ENCODE measurements at places on chromosomes 5 and 9. TPM values are rescaled to one million over a fixed set of nuclear protein-coding genes. Genes with fewer than 3 reads are reported as not detected.
A peak's percentile ranks its signal among the peaks of the same experiment; 100 is the strongest.

DNA sequence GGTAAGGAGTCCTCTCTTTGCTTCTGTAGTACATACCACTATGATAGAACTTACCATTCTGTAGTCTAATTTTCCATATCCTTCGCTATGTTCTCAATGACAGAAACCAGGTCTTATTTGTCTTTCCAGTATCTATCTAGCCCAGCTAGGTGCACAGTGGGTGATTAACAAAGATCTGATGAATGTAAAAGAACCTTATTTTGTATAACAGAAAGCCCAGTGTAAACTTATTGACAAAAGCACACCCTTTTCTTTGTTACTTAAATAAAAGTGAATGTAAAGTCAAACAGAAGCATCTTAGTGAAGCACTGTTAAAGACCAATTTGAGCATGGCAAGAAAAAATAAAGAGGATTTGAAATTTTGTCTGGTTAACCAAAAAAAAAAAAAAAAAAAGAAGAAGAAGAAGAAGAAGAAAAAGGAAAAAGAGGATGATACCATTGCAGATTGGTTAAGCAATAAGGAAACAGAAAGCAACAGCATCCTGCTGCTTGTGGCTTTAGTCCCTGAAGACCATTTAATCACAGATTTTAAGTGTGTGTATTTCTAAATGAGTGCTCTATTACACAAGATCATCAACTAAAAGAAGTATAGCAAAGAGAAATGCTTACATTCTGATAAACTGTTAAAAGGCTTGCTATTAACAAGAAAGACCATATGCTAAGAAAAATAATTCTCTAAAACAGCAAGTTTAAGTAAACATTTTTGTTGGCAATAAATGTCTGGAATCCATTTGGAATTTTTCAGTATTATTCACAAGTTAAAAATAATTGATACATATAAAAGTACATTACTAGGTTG, 21.2 kb downstream of the MEGF9 start:
- no peak overlapping the region for H3K4me3 ChIP-seq
- H3K4me1 ChIP-seq = peaks cover 15% of the 10 kb centered on the region
- peaks cover 89% of the 10 kb centered on the region for H3K27me3 ChIP-seq

- no peaks in the 10 kb centered on the region for H3K27me3 ChIP-seq
- no peak overlapping the region for H3K27ac ChIP-seq
Observed at GRCh38 chr9:88726803-88727202, 191.8 kb downstream of the NXNL2 start.

DNA sequence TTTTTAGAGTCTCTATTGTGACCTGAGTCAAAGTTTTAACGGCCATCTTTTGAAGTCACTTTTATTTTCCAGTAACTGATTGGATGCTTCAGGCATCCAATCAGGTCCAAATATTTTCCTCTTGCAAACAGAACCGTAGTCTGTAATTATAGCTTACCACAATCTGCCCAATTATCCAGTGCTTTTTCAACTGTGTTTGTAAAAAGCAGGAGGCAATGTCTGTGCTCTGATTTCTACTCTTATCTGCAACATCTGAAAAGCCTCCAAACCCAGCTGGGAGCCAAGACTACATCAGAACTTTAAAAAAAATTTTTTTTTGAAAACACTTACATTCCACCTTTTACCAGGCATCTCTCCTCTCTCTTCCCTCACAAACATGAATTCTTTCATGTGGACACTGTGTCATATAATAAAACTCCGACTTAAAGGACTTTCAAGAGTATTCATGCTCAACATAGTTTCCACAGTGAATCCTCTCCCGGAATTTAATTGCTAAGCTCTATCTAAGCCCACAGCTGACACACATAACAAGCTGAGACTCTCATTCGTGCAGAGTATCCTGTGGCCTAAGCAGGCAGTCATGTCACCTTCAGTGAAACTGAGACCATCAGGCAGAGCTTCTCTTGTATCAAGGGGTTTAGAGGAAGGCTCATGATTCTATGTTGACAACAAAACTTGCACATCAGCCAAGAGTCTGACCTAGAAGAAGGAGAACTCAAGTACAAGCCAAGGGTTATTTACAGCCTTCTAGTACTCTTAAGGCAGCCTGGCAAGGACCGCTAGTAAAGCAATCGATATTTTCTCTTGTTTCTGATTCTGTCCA, 272.7 kb downstream of the TLE1 start:
- no peak for DNase-seq
- no peaks in the 10 kb centered on the region for H3K36me3 ChIP-seq
- no peaks in the 10 kb centered on the region for H3K27me3 ChIP-seq

DNA sequence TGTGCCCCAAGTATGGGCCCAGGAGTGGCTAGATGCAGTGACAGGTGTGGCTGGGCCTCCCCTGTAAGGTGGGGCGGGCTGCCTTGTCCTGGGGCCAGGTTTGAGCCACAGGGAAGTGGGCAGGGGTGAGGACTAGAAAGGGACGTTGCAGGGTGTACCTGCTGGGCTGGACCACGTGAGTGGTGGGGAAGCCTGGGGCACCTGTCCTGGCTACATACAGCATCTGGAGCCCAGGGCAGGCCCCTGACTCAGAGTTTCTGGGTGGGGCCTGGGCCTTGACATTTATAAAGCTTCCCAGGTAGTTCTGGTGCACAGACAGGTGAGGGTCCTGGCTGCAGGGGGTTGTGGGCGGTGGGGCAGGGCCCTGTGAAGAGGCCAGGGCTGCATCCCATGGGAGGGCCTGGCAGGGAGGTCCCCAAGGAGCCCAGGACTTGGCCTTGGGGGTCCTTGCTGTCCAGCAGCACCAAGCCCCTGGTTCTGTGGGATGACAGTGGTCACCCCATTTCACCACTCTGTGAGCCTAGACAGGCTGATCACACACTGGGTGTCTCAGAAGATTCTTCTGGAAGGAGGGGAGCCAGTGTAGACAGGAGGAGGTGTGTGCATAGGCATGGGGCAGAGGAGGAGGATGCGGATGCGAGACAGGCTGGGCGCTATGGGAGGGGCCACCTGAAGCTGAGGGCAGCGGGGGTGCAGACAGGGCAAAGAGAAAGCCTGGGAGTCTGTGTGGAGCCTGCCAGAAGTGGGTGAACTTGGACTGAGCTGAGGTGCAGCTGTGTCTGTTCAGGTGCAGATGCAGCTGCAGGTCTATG, 94.0 kb downstream of the PHF2 start:
- H3K27me3 ChIP-seq = no peaks in the 10 kb centered on the region
- peak; percentile 29 for DNase-seq
- H3K27ac ChIP-seq = no peak overlapping the region
- H3K36me3 ChIP-seq = peaks cover 7% of the 10 kb centered on the region
- no peaks in the 10 kb centered on the region for H3K4me1 ChIP-seq

DNA sequence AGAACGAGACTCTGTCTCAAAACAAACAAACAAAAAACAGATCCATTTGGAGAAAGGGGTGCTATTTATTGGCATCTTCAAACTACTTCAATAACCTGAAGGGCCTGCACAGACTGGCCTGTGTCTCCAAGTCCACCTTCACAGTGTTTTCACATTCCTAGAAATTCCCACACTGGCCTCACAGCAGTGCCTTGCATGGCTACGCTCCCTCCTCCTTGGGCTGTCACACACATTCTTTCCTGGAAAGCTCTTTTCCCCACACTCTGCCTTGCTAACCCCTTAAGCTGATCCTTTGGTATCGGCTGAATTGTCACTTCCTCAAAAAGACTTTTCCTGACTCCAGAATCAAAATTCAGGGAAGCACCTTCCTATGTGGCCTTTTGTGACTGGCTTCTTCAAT, 19.8 kb downstream of the FAM151B start:
- H3K4me3 ChIP-seq = no peak overlapping the region
- H3K27me3 ChIP-seq = no peaks in the 10 kb centered on the region
- no peak for DNase-seq
- no peak overlapping the region for H3K27ac ChIP-seq
- no peaks in the 10 kb centered on the region for H3K4me1 ChIP-seq

GRCh38 chr5:173535166-173535975, 81.1 kb downstream of the BOD1 start:
- H3K4me3 ChIP-seq = no peak overlapping the region
- H3K27ac ChIP-seq = no peak overlapping the region
- no peaks in the 10 kb centered on the region for H3K4me1 ChIP-seq

GRCh38 chr5:180133060-180133459, 61.5 kb upstream of the RNF130 start:
- H3K27ac ChIP-seq = no peak overlapping the region
- H3K27me3 ChIP-seq = no peaks in the 10 kb centered on the region
- DNase-seq = peak; percentile 36
- H3K4me1 ChIP-seq = no peaks in the 10 kb centered on the region
- no peaks in the 10 kb centered on the region for H3K36me3 ChIP-seq

DNA sequence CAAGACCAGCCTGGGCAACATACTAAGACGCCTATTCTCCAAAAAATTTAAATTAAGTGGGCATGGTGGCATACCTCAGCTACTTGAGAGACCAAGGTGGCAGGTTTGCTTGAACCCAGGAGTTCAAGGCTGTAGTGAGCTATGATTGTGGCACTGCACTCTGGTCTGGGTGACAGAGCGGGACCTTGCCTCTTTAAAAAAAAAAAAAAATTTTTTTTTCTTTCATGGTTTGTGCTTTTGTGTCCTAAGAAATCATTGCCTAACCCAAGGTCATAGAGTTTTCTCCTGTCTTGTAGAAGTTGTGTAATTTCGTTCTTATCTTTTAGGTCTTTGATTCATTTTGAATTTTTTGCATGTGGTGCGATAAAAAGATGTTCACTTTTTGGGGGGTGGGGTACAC, 12.3 kb downstream of the GPBP1 start:
- H3K36me3 ChIP-seq = peaks cover 42% of the 10 kb centered on the region
- DNase-seq = no peak
- no peaks in the 10 kb centered on the region for H3K4me1 ChIP-seq

DNA sequence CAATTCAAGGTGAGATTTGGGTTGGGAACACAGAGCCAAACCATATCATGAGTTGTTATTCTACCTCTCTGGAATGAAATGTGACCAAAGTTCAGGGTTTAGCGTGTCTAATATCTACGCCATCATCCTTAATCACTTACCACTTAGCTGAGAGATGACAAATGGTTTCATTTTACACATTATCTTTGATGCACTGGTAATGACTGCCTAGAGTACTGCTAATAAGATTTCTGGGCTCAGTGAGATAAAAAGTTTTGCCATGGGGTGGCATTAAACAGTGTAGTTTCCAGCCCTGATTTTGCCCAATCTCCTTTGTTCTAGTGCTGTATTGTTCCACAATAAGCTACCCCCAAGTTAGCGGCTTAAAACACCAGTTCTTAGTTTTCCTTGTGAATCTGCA, 367.2 kb downstream of the MLLT3 start:
- no peaks in the 10 kb centered on the region for H3K4me1 ChIP-seq
- no peaks in the 10 kb centered on the region for H3K36me3 ChIP-seq
- no peak for DNase-seq
- H3K4me3 ChIP-seq = no peak overlapping the region
- H3K27me3 ChIP-seq = no peaks in the 10 kb centered on the region
- no peak overlapping the region for H3K27ac ChIP-seq

DNA sequence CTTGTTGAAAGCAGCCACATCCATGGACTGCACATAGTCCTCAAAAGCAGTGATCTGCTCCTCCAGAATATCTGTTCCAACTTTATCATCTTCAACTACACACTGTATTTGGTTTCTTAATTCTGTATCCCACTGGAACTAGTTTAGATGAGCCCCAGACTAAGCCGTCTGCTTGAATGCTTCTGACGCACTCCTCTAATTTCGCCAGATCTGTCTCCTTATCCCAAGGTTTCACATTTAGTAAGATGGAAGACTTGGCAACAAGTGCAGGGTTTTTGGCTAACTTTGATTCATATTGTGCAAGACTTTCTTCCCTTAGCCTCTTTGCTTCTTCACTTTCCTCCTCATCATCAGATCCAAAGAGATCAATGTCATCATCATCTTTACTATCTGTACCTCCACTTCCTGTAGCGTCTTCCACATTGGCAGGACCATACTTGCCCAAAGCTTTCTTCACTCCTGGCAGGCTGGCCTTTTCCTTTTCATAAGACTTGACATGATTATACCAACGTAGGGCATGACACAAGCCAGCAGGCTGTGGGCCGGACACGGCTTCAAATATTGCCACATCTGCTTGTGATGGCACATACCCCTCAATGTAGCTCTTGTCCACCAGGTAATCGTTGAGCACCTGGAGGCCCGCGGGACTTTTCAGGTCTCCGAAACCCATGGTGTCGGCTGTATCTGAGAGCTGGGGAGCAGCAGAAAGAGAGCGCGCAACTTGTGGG, 56.2 kb upstream of the PIK3R1 start:
- H3K27me3 ChIP-seq = no peaks in the 10 kb centered on the region
- H3K27ac ChIP-seq = no peak overlapping the region
- H3K4me1 ChIP-seq = no peaks in the 10 kb centered on the region
- H3K36me3 ChIP-seq = no peaks in the 10 kb centered on the region

DNA sequence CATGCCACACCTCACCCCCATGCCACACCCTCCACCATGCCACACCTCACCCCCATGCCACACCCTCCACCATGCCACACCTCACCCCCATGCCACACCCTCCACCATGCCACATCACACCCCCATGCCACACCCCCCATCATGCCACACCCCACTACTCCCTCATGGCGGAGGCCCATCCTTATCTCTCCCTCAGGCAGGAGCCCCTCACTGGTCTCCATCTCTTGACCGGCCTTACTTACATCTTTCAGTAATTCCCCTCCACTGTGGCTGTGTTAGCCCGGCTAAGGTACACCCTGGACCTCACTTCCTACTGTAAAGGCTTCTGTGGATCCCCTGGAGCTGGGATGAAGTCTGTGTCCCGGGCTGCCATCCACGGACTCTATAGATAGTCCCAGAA, 102.0 kb downstream of the OLFM1 start:
- no peaks in the 10 kb centered on the region for H3K4me1 ChIP-seq
- DNase-seq = no peak
- no peak overlapping the region for H3K27ac ChIP-seq
- H3K27me3 ChIP-seq = no peaks in the 10 kb centered on the region
- H3K36me3 ChIP-seq = no peaks in the 10 kb centered on the region

DNA sequence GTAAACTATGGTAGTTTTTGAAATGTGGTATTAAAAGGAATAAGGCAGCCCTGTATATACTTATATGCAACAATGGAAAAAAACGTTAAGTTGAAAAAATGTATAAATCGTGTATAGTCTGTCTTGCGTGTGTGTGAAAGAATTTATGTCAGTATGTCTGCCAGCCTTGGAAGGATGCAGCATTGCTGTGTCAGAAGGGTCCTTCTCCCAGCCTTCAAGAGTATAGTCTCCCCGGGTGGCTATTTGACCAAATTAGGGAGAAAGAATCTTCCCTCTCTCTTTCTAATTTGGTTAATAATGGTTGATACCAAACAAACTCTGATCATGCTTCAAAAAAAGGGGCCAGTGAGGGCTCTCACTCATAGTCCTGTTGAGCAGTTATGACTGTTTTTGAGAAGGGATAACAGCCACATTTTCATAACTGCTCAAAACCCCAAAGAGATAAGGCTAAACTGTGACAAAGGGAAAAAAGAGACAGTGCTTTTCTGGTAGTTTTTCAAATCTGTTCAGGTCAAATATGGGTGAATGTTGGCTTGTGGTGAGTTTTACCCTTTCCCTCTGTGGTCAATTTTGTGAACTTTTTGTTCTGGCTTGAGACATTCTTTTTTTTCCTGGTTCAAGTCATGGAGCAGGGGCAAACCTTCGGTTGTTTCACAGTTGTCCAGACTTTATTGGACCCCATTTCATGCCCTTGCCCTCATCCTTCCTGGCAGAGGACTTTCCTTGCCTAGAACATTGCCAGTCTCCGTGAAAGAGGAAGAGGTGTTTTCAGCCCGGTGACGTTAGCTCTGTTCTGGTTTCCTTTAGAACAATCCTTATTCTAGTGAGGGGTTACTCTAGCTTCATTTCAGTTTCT, 21.0 kb downstream of the SNX30 start:
- H3K4me3 ChIP-seq = no peak overlapping the region
- no peaks in the 10 kb centered on the region for H3K36me3 ChIP-seq
- DNase-seq = no peak
- H3K4me1 ChIP-seq = peaks cover 16% of the 10 kb centered on the region
- no peaks in the 10 kb centered on the region for H3K27me3 ChIP-seq

Gene CCDC180
- total RNA-seq = 5.6 TPM

Gene GRXCR2
- not detected for total RNA-seq

Gene ADGRV1
- 97.6 TPM for total RNA-seq
